ENCODE measurements at places on chromosomes 1 and 21.

- no peak for DNase-seq
These were observed 41.9 kb downstream of the SPAG17 start for GRCh38 chr1:118143121-118143520.

DNA sequence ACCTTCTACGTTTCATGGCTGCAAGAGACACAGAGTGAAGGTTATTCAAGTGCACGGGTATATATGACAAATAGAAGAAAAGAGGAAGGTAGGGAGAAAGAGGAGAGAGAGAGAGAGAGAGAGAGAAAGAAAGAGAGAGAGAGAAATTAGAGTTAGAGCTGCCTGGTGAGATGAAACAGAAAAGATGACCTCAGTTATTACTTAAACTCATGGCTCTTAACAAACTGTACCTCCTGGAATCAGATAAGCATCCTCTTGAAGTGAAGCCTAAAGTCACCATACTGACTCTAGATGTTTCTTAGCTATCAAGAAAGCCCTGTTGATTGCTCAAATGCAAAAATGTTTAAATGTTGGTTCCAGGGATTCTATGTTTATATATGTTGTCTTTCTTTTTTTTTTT is 597.7 kb upstream of the ZP4 start:
- no peak for DNase-seq

DNA sequence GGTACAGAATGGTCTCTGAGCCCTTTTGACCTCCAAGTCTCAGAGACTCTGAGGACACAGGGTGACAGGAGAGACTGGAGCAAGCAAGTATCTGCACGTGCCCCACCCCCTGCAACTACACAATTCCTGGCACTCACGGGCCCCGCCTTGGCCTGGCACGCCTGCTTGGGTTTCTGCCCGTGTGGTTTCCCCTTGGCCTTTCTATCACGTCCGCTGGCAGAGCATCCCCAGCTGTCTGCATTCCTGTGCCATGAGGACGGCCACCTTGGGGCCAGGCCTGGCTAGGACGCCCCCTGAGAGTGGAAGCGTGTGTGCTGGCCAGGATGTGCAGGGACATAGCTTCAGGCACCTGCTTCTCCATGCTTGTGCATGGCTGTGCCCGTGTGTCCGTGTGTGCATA is 14.3 kb upstream of the EDN2 start:
- DNase-seq = peak; percentile 20

GRCh38 chr1:179228783-179229213 is 679 bp downstream of the ABL2 start:
- peak; percentile 39 for DNase-seq

DNA sequence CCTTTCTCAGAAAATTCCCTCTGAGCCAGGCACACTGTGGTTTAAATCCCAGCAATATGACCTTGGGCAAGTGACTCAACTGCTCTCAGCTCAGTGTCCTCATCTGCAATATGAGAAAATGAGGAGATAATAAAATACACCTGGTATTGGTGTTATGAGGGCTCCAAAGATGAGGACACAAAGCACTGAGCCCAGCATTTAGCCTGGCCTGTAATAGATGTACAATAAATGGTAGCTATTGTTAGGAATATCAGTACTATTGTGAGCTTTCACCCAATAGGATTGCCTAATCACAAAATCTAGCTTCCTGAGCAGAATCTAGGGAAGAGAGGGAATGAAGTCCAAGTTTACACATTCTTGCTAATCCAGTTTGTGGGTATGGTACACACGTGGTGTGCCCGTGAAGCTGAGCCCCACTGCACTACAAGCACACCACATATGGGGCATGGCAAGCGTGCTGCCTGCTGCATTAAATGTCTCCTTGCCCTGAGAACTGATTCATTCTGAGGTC is 24.3 kb upstream of the SLC30A1 start:
- DNase-seq = no peak

DNA sequence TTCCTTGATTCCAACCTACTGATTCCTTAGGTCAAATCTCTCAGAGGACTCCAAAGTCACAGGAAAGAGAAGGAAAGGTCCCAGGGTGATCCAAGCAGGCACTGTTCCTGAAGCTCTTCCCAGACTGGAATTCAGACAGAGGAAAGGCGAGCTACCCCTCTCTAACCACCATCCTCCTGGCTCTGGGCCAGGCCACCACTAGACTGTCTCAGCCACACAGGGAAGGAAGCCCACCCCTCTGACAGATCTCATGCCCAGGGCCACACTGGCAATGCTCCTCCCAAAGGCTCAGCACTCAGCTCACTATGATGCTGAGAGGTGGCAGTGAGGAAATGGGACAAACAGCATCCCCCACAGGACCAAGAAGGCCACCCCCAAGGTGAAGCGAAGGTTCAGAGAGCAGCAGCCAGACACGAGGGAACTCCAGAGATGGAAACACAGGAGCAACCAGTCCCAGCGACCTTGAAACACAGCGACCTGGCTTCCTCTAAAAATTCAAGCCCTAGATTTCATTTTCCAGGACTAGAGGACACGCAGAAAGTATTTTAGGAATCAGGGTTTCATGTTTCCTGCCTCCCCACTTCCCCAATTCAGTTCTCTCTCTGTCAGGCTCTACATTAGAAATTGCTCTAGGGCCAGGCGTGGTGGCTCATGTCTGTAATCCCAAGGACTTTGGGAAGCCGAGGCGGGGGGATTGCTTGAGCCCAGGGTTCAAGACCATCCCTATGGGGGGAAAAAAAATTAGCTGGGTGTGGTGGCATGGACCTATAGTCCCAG is 18.8 kb downstream of the PIK3C2B start:
- no peak for DNase-seq

- no peak for DNase-seq
These were observed 65.1 kb downstream of the PIK3CD start for GRCh38 chr1:9716404-9717192.

DNA sequence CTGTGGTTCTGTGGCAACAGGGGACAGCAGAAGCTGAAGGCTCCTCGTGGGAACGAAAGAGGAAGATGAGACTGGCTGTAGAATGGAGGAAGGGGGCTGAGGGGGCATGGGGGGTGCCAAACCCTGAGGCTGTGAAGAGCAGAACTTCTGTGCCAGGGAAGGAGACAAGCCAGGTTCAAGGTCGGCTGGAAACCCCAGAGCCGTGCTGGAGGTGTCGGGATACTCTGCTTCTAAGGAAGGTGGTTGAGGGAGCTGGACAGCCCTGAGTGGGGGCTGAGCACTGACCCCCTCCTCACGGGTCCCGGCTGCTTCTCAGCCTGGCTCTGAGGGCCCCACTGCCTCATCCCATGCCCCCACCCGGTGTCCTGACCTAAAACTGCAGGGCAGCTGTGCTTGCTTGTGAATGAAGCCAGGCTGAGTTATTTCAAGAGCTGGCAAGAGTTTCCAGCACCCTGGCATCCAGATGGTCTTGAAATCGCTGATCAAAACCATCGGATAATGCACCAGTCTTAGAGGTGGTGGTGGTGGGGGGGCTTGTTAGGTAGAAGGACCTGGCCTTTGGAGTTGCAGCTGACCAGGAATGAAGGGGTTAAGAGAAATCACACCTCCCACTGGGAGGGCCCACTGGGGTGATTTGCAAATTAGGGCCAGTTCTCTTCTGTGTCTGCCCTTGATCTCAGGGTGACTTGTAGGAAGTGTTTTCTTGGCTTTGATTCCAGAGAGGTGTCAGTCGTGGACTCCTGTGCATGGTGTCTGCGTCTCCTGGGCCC is 218.9 kb upstream of the C1orf174 start:
- no peak for DNase-seq

DNA sequence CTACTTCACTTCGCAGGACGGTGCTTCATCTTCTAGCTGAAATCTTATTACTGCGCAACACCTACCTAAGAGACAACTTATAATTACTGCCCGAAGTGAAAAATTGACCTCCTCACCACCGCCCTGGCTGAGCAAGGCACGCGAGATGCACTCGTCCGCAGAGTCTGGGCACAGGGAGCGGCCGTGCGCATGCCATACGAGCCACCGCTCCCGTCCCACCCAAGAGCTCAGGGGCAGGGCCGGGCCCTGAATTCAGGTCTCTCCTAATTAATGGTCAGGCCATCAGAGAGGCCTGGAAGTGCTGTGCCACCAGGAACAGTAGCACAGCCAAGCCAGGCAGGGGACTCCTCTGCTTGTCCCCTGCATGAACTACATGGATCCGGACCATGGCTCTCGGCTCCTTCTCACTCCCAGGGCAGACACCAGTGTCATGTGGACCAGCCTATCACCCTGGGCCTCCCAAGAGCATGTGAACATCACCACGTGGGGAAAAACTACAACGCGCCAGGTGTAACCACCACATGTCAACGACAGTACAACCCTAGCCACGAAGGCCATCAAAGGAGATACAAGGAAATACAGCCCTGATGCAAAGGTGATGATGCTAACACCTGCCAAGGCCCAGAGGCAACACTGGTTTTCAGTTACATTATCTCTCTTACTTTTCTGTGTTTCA is 11.5 kb downstream of the RIPK4 start:
- no peak for DNase-seq

DNA sequence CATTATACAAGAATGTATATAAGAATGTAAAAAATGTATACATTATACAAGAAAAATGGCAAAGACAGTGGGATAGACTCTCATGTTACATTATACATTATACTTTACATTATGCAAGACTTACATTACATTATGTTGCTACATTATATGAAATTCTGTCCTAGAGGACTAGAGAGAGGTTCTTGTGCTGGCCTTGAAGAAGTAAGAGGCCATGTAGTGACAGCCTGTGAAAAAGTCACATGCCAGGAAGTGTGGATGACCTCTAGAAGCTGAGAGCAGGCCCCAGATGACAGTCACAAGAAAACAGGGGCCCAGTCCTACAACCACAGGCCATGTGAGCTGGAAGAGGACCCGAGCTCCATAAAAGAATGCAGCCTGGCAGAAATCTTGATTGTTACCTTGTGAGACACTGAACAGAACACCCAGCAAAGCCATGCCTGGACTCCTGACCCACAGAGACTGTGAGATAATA is 30.5 kb upstream of the AHCYL1 start:
- no peak for DNase-seq

- DNase-seq = no peak
These were observed 128.1 kb upstream of the ZNF648 start for GRCh38 chr1:182189535-182190066.

DNA sequence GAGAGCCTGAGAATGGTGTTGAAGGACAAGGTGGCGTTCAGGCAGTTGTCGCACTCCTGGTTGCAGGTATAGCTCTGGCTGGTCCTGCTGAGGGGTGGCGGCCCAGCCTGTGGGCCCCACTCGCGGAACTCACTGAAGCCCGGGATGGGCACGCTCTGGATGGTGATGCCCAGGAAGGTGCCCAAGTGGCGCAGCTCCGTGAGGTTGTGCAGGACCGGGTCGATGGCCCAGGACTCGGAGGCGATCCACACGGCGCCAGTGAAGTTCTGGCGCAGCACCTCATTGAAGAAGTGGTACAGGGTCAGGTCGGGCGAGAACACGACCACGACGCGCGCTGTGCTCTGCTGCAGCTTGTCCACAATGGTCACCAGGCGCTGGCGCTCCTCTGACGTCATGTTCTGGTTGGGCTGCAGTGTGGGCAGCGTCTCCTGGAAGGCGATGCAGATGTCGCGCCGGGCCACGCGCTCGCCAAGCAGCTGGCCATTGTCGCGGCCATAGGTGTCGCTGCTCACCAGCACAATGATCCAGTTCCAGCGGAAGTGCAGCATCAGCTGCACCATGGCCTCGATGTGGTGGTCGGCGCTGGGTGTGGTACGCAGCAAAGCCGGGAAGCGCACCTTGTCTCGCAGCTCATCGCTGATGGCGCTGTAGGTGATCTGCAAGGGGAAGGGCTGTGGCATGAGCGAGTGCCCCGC is 5.0 kb downstream of the TAS1R2 start:
- no peak for DNase-seq

DNA sequence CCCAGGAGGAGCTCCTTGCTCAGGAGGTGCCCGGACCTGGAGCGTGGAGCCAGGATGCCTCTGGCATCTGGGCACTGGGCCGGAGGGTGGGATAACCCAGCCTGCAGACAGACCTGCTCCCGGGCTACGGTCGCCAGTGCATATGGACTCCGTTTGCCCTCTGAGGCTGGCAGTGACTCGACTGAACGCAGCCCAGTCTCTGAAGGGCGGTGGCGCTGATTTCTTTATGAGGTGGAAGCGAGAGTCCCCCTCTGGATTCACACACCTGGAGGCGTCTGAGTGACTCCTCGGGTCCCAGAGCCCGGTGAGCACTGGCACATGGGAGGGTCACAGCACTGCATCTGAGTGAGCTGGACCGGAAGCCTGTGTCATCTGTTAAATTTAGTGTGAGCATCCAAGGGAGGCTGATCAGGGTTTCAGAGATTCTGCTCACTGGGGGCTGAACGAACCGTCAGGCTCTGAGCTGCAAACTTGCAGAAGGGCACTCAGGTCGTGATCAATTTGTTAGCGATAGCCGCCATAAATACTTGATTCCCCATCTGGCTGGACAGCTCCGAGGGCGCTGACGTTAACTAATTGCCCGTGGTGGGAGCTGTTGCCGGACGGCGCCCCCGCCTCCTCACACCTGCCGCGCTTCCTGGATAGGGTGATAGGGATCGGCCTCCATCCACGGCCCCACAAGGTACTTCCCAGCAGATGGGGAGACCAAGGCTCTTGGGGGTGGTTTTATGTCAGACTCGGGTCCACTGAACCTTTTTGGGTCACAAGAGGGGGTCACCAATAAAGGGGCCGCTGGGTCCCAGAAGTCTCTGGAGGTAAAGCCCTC is 60.7 kb upstream of the TTC34 start:
- DNase-seq = no peak

DNA sequence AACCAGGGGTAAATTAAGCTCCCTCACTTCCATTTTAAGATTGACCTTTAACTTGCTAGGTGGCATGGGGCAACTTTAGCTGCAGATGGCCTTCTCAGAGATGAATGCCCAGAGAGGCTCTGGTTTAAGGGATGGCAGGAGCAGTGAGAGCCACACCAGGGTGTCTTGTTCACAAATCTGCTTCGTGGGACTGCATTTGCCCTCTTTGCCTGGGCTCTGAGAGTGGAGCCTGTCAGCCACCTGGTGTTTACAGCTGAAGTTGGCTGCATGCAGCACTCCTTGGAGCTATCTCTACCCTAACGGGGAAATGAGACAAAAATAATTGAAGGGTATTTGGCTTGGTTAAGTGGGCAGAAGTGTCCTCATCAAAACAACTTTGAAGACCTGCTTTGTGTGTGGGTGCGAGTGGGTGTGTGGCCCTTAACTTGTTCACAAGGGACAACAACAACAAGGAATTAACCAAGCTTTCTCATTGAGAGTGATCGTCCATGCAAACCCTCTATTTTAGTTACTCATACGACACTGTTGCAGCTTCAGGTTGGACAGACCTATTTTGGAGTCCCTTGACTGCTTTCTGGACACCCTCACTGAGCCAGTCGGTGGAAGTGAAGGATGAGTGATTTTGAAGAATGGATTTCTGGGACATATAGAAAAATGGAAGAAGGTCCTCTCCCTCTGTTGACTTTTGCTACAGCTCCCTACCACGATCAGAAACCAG is 29.8 kb downstream of the PGM1 start:
- DNase-seq = no peak
